ENCODE measurements at places on chromosomes 13 and 19.

- DNase-seq, result no peak
Measured at GRCh38 chr13:80612804-80613203, 271.9 kb upstream of the SPRY2 start.

DNA sequence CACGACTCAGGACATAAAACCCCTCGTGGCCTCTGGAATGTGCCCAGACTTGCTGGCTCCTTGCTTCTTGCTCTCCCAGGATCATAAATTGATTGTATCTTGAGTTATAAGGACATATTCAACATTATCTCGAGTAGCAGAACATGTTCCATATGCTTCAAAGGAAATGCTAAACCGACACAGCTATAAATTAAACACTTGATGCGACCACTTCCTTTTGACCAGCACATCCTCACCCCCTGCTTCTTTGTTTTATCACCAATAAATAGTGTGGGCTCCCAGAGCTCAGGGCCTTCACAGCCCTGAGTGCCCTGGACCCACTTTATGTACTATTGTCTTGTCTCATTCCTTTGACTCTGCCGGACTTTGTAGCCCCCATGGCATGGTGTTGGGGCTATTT, 157.0 kb upstream of the PABPC3 start:
- no peak for DNase-seq

DNA sequence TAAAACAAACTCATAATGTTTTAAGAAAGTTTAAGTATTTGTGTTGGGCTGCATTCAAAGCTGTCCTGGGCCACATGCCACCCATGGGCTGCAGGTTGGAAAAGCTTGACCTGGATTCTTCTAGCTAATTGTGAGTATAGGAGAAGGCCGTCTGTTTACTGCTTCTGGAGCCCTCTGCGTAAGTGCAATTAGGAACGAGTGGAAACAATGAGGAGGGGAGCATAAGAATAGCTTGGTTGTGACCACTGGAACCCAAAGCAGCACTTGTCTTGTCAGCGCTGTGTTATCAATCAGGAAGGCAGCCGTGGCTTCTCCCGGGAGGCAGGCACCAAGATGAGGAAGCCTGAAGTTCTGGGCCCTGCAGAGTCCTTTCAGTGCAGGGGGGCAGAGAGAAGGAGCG, 110.4 kb upstream of the MBNL2 start:
- DNase-seq, result no peak

- DNase-seq, result no peak
Measured at GRCh38 chr13:40211586-40211968, 454.9 kb downstream of the FOXO1 start.

GRCh38 chr13:73061473-73061872, 2.7 kb downstream of the KLF5 start:
- no peak for DNase-seq

DNA sequence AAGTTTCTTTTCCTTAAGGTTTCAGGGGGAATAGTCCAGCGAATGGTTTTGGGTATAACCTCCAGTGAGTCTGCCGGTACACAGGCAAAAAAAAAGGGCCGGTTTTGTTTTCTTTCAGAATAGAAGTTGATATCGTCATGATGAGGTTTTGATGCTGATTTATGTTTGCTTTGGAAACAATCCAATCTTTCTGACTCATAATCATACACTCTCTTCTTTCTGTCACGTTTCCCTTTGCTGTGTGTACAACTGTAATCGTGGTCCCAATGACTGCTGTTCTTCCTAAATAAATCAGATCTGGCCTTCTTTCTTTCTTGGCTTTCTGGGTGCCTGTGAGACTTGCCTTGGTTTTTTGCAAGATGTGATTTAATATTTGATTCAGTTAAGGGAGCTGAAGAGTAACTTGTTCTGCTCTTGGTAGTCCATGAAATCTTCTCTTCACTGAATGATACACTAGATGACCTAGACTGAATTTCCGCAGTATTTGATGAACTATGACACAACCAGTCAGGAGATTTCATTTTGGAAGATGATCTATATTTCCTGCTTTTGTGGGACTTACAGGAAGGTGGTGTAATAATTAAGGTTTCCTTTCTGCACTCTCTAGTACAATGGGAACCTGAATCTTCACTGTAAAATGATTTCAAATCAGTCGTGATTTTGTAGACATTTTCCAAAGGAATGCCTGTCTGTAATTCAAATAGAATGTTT, 34.9 kb upstream of the METTL21C start:
- peak; percentile 30 for DNase-seq

GRCh38 chr13:21176982-21177284, 475 bp downstream of the MRPL57 start:
- DNase-seq, result no peak

GRCh38 chr13:47503475-47503874, 497.6 kb downstream of the SUCLA2 start:
- no peak for DNase-seq

DNA sequence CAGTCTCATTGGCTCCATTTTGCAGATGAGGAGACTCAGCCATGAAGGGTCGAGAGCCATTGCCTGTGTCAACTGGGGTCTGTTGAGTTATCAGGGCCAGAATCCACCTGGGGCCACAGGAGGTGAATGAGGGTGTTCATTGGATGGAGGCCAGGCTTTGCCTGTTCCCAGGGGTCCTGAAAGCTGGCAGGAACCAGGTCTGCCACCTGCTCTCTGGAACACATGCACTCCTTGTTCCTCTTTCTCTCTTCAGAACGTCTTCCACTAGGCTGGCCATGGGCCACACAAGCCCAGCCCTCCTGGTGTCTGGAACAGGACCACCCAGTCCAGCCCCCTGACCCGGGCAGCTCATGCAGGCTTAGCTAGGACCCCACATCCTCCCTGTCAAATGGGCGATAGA, 21.1 kb downstream of the PPP1R37 start:
- DNase-seq, result no peak

GRCh38 chr13:27081893-27082679, 89.5 kb downstream of the USP12 start:
- no peak for DNase-seq

- no peak for DNase-seq
Measured at GRCh38 chr13:110635405-110636002, 20.2 kb downstream of the NAXD start.

- DNase-seq, result no peak
Measured at GRCh38 chr19:34391813-34392212, 12.4 kb upstream of the PDCD2L start.

DNA sequence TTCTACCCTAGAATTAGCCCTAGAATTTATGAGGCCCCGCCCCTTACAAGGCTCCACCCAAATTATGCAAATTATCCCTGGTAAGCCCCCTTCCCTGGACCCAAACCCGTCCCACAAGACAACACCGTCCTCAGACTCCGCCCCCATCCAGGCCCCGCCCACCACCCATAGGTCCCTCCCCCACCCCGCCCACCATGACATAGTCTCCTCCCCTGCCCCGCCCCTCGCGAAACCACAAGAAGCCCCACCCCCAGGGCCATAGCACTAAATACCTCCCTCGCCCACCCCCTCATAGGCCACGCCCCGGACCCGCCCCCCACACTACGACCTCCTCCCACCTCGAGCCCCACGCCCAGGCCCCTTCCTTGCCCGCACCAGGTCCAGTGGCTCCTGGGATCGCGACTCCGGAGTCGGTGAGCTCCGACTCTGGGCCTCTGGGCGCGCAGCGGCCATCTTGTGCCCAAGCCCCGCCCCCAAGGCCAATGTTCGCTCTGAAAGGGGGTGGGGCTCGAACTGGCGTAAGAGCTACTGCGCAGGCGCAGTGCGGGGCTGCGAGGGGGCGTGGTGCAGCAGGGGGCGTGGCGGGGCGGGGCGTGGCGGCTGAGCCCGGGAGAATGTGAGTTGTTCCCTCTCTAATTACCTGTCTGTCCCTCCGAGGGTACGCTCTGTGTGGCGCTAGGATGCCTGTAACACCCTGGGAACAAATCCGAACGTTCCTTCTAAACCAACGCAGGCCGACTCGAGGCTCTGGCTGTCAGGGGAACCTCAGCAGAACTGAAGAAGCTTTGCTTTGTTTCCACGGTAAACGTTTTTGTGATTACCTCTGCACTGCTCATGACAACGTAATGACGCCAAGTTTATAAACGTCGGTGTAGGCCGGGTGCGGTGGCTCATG, at the start of gene ZNF784:
ZNF784 (minus strand) TSS at position 458 of the 895 bp plus-strand sequence; CDS start at position 453, 5 bp downstream.
- DNase-seq, result peak; percentile 93

DNA sequence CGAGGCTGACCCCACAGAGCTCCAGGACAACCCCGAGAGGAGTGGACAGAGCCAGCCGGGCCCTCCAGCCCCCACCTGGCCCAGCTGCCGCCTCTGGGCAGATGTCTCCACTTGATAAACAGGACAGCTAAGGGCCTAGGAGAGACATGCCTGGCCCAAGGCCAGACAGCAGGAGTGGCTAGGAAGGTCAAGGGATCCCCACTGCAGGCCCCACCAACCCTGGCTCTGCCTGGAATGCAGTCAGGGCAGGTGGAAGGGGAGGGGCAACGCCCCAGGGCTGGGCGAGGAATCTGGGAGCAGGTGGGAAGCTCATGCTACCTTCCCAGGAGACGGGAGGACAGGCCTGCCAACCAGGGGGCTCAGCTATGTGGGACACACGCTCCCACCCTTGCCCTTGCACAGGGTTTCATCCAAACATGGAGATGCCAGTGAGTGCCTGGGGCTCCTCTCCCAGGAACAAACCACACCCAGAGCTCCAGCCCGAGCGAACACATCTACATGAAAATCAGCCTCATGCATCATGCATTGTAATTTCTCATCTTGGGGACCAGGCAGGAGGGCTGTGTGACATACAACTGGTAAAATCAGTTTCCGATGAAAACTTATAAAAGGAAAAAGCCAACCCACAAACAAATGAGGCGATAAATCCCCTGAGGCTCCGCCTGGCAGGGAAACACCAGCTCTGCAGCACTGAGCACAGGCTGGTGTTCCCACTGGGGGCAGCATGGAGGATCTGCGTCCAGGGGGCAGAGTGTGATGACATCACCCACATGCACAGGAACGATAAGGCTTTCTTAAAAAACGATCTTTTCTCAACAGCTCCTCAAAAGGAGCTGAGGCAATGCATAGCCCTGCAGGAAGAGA, 25.0 kb downstream of the SH3GL1 start:
- no peak for DNase-seq

GRCh38 chr19:39411081-39411831, 1.2 kb upstream of the PLEKHG2 start:
- peak; percentile 70 for DNase-seq

GRCh38 chr19:1226522-1227303, 11.1 kb downstream of the CBARP start:
- no peak for DNase-seq

Data from muscle of back (tissue), 13 donors.